DND-41 (cell line): ENCODE measurements at places on chromosomes 1 and 21.

DNA sequence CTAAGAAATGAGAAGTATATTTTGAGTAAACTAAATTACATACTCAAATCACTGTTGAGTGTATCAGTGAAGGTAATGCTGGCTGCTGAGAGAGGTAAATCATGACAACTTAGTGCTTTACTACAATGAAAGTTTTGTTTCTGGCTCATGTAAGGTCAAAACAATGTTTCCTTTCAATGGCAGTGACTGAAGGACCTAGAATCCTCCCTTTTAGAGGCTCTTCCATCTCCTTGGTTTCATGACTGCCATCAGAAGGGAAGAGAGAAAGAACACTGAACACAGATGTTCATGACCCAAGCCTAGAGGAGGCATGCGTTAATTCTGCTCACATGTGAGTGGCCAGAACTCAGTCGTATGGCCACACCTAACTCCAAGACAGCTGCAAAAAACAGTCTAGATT, 130.6 kb downstream of the AKT3 start:
- no peak for DNase-seq

GRCh38 chr1:230058626-230059025, 8.4 kb upstream of the GALNT2 start:
- DNase-seq: no peak

GRCh38 chr1:73778471-73778870, 419.5 kb downstream of the LRRIQ3 start:
- DNase-seq: no peak

- no peak for DNase-seq
Observed at GRCh38 chr1:204149107-204149506, 2.7 kb downstream of the ETNK2 start.

DNA sequence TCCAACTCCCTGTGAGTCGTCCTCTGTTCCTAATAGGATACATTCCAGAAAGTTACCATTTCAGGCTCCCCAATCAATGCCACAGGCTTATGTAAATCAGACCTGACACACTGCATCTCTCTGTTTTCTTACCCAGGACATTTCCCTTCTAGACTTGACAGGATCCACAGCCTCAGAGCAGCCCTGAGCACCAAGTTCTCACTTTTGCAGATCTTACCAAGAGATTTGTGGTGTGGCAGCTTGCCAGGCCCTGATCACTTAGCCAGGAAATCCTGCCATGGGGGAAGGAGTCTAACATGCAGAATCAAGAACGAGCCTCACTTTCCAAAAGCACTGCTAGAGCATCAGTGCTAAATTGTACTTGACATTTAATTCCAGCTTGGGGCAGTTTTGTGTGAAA, 202.9 kb downstream of the TBX15 start:
- peak; percentile 70 for DNase-seq

DNA sequence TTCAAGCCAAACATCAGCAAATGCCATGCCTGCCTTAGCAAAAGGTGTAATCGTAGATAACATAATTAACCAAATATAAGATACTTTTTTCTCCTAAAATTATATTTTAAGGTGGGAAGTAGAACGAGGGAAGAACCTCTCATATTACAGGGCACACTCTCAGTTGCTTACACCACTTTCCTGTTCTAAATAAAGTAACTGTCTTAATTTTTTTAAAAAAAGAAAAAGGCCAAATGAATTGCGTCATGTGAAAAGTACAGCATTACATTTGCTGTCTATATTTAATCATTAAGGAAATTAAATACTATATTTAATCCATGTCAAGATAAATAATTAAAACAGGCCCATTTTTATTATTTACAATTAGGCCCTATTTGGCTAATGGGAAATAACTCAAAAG, 23.7 kb downstream of the JAK1 start:
- DNase-seq: no peak

DNA sequence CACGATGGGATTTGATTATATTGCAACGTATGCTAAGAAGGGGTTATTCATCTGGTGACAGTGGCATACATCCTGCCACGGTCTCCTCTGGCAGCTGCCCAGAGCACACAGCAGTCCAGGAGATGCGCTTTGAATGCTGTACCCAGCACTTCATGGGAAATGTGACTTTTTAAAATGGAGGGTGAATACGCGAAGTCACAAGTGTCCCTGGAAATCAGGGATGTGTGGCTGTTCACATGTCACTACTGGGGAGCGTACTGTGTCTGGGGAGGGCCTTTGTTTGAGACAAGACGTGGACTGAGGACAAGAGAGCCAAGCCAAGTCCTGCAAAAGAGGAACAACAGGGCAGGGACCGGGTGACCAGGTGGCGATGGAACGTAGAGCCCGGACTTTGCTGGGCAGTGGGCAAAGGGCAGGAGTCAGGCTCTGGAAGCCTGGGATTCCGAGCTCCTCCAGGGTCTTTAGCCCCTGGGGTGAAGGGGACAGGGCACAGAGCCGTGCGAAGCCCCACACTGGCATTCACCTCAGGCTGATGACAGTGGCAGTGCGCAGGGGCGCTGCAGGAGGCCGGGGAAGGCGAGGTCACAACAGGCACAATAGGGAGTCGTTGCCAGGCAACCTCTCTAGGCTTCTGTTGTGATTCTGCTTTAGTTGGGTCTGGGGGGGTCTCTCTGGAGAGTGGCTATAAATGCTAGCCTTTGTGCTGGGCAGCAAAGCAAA, 11.4 kb upstream of the ZBTB21 start:
- no peak for DNase-seq

GRCh38 chr21:38944903-38945302, 139.2 kb downstream of the ETS2 start:
- DNase-seq: no peak

GRCh38 chr1:67597336-67597735, 87.7 kb upstream of the GADD45A start:
- DNase-seq: no peak

- DNase-seq: no peak
Observed at GRCh38 chr1:47764461-47765046, 232.6 kb downstream of the TRABD2B start.

DNA sequence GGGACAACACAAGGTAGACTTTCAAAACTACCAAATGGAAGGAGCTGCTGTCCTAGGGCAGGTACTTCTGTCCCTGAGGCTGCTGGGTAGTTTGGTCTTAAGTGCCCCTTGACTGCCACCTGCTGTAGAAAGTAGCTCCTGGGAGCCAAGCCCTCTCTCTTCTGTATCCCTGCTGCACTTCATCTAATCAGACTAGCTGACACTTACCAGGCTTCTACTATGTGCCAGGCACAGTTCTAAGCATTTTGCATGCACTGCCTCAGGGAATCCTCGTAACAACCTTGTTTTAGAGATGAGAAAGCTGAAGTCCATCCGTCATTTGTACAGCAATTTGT, 15.9 kb upstream of the SRSF4 start:
- DNase-seq: peak; percentile 35

GRCh38 chr1:221039616-221040015, 160.4 kb downstream of the HLX start:
- DNase-seq: no peak

DNA sequence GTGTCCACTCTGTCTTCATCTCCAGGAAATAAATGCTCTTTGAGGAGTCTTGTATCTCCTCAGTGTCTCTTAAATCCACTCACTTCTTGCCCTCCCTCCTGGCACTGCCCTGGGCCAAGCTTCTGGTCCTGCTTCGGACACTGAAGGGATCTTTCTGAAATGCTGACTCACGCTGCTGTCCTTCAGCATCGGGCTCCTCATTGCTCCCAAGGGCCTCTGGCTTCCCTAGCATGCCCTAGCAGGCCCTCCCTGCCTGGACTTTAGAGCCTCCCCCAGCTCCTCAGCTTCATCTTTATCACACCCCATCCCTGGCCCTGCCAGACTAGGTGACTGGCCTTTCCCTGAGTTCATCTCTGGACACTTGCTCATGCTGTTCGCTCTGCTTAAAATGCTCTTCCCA, 96.6 kb downstream of the FOXD2 start:
- no peak for DNase-seq

GRCh38 chr1:25068829-25069228, 138.8 kb upstream of the RUNX3 start:
- peak; percentile 15 for DNase-seq

GRCh38 chr1:233883671-233884070, 20.8 kb upstream of the SLC35F3 start:
- no peak for DNase-seq

- DNase-seq: no peak
Observed at GRCh38 chr1:22163564-22163963, 20.7 kb upstream of the WNT4 start.

DNA sequence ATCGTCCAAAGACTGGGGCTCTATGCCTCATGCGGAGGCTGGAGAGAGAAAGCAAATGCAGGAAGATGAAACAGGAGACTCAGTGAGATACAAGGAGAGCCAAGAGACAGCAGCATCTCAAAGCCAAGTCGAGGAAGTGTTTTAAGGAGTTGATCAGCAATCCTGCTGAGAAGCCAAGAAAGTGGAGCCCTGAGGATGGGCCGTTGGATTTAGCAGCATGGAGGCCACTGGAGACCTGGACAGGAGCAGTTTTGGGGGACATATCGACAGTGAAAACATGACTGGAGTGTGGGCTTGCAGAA, 107.4 kb upstream of the ZBTB40 start:
- DNase-seq: no peak

GRCh38 chr1:205800427-205800826, 12.6 kb downstream of the SLC41A1 start:
- DNase-seq: no peak

DNA sequence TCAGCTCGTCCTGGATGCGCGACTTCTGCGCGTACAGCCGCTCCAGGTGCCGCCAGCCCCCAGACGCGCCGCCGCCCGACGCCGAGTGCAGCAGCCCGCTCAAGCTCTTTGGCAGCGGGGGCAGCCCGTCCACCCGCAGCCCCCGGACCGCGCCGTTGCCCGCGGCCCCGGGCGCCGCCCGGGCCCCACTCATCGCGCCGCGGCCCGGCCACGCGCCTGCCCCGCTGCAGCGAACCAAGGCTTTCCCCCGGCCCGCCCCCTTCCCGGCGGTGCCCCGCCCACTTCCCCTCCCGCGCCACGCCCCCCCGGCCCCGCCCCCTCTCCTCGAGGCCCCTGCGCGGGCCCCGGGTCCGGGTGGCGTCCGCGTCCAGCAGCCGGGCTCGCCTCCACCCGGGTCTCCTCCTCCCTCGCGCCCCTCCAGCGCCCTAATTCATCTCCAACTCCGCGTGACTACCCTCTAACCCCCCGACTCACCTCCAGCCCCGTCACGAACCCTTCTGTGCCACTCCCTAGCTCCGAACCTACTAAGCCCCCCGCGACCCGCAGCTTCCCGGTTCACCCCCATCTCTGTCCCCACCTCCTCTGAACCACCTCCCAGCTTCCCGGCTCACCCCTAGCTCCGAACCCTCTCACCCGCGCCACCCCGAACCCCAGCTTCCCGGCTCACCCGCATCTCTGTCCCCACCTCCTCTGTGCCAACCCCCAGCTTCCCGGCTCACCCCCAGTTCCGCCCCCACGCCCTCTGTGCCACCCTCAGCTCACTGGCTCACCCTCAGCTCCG, at the start of gene FAM89A:
FAM89A (minus strand) TSS at position 236 of the 781 bp plus-strand sequence; CDS start at position 193, 43 bp downstream.
- DNase-seq: peak; percentile 57

DNA sequence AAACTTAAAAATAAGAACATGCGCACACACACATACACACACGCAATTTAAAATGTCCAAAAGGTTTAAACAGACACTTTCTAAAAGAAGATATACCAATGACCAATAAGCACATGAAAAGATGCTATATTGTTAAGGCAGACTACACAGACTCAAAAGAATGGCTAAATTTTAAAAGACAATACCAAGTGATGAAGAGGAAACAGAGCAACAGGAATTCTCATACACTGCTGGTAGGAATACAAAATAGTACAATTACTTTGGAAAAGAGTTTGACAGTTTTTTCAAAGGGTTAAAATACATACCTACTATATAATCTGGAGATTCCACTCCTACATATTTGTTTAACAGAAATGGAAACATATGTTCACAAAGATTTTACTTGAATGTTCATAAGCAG, 239.6 kb upstream of the SAMSN1 start:
- DNase-seq: no peak

DNA sequence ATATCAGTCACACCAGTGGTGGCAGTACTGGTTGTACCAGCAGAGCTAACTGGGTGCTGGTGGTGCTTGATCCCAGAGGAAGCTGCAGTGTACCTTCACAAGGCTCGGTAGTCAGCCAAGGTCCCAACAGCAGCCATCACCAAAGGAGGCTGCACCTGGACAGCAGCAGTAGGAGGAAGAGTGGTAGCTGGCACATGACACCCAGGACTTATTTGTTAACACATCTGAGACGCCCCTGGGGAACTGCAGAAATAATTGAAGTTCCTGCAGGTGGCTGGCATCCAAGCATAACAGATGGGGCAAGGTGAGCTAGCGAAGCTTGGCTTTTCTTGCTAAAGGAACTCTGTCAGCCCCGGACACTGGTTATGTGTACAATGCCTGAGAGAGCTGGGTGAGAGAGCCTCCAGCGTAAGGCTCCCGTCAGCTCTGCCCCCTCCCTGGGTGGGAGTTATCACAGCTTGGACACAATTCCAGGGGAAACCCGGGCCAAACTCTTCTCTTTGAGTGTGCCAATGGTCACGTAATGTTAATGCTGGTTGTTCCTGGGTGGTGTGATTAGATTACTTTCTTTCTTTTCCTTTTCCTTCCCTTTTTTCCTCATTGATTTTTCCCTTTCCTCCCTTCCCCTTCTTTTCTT, 29.1 kb upstream of the PARP1 start:
- DNase-seq: peak; percentile 50

DNA sequence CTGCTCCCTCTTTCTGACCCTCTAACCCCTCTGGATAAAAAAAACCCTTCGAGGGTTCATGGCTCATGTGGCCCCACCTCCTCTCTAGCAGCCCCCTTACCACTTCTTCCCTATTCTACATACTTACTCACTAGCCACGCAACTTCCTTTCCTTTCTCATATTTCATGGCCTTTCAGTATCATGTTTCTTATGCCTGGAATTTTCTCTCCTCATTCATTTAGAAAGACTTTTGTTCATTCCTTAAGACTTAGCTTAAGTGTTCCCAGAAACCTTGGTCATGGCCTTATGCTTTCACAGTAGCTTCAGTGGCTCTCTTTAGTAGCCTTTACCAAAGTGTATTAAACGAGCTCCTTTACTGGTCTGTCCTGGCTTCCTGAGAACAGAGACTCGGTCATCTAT, 6.1 kb downstream of the ACP6 start:
- DNase-seq: no peak

- DNase-seq: no peak
Observed at GRCh38 chr1:6351480-6352137, 42.0 kb downstream of the ACOT7 start.

GRCh38 chr1:170064821-170065220, 9.7 kb downstream of the KIFAP3 start:
- no peak for DNase-seq

DNA sequence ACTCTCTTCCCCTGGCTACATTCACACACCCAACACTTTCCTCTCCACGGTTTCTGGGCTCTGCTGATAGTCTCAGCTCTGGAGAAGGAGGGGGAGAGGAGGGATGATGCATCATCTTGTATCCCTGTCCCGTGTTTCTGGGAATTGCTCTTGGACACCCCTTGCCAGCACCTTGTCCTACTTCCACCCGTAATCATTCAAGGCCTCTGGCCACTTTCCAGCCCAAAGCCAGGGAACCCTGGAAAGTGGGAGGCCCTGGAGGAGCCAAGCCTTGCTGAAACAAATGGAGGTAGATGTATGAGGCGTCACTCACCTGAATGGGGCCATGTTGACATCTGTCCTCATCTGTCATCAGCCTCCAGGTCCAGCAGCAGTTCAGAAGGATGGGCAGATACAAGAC, 4.4 kb downstream of the PLEKHO1 start:
- DNase-seq: no peak

GRCh38 chr1:1067860-1068516, 6.1 kb downstream of the RNF223 start:
- DNase-seq: no peak

- DNase-seq: no peak
Observed at GRCh38 chr1:236027104-236027503, 37.8 kb downstream of the NID1 start.
